ENCODE measurements at places on chromosomes 3 and 15.

DNA sequence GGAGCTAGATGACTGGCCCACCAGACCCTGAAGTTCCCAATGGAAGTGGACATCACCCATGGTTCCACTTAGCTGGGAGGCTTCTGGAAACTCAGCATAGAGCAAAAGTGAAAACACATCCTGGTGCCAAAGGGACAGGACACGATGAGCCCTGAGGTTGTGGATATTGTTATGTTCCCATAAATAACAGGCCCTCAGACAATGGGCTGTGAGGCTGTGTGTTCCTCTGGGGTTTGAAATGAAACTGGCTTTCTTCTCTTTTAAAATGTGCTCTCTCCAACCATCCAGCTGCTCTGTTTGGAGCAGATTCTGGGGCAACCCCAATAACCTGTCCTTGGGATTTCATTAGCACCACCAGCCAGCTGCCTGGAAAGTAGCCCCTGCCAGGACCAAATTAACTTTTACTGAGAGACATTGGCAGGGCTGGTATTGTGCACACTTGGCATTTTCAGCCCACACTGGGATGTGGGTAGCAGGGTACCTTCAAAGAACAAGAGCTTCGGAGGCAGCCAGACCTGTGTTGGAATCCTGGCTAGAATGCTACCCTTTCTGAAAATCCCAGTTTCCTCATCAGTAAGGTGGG is 97.5 kb downstream of the DNAJB8 start:
- DNase-seq = no peak

DNA sequence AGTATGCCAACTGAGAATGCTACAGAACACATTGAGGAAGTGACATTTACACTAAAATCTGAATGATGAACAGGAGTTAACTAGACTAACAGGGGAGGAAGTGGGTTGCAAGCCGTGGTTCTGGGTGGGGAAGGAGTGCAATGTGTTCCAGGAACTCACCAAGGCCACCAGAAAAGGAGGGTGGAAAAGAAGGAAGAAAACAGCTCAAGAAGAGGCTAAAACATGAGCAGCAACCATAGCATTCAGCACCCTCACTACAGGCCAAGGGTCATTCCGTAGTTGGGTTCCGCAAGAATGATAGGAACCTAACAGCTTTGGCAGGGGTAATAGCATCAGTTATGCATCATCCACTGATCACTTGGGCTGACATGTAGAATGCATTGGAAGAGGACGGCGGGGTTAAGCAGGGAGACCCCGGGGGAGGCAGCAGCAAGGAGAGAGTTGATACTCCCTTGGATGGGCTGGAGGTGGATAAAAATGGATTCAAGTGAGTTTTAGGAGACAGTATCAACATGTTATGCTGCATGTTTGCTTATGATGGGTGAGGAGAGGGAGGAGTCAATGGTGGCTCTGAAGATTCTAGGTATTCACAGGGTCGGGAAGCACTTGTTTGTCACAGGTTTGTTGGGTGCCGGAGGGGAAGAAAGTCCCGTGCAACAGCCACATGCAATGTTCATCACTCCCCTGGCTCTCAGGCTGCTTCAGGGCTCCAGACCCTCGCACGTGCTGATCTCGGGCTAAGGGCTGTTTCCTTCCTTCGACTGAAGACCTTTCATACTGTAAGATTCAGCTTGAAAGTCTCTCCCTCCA is 53.2 kb downstream of the LIPC start:
- no peak for DNase-seq

DNA sequence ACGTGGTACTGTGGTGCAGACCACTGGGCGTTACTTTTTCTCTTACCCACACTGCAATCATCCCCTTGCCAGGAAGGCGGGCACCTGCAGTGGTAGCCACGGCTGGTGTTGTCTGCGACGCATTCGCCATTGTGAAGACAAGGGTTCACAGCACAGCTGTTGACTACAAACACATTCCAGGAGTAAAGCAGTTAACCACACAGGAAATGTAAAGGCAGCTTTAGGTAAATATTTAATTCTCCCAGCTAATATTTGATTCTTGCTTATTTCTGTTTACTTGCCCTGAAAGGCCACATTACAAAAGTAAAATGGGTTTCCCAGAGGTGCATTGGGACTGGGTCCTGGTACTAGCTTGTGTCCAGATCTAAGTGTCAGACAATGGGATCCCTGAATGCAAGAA is 45.4 kb downstream of the HEG1 start:
- DNase-seq = no peak

GRCh38 chr3:7209098-7209497 is 348.2 kb downstream of the GRM7 start:
- DNase-seq = no peak

Data from NCI-H1930 (cell line).